ENCODE measurements at places on chromosomes 5 and 9. TPM values are rescaled to one million over a fixed set of nuclear protein-coding genes. Genes with fewer than 3 reads are reported as not detected.

DNA sequence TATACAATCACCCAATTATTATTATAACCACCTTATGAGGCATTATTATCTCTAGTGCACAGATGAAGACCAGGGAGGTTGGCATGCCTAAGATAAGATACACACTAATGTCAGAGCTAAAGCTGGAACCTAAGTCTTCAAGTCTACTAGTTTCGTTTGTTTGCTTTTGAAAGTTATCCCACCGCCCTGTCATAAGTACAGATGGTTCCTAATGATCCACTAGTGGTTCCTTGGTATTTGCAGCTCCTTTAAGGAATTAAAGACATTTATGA is 14.1 kb downstream of the NDUFA8 start:
- no peak for DNase-seq

GRCh38 chr9:71733176-71733575 is 35.1 kb downstream of the CEMIP2 start:
- no peak for DNase-seq

Gene CDX1
- not detected for total RNA-seq

GRCh38 chr9:79877943-79878602 is 306.3 kb downstream of the TLE4 start:
- DNase-seq = no peak

DNA sequence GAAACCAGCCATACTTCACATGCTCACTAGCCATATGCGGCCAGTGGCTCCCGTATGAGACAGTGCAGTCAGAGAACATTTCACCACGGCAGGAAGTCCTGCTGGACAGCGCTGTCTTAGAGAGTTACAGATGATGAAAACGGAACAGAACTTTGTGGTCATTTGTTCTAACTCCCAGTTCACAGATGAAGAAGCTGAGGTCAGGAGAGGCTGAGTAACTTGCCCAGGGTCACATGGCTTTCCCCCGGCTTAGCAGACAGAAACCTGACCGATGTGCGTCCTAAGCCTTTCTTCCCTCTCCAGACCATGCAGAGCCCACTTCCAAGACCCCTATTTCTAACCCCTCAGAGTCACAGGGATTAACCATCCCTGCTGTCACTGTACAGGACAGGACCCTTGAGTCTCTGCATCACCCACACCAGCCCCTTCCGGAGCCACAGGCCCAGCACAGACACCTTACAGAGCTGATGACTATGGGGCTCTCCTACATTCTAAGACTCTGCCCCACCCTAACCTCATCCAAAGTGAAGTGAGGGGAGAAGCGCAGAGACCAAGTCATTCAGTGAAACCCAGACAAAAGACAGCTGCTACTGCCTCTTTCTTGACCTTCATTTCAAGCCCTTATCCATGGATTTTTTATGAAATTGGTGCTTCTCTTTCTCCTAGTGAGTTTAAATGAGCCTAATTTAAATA is 86.9 kb downstream of the PTPN3 start:
- no peak for DNase-seq
